ENCODE measurements at places on chromosomes 6 and 20.

DNA sequence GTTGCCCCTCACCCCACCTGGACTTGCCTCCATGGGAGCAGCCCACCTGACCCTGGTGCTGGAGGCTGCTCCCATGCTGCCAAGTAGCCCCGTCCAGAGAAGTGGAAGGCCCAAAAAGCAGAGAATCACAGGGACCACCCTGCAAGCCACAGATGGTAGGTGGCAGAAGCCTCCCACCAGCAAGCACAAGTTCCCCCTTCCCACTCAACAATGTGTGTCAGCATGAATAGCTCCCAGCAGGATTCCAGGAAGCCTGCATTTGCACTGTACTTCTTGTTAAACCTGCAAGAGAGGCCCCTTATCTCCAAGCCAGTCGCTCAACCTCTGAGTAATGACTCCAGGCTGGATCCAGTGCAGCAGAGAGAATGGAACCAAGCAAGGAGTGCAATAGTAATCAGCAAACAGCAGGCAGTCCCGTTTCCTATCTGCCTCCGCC is 180.8 kb upstream of the CST7 start:
- no peak for DNase-seq

GRCh38 chr6:82330171-82330804 is 33.3 kb upstream of the TPBG start:
- DNase-seq = no peak

GRCh38 chr6:128240024-128240428 is 280.4 kb downstream of the PTPRK start:
- no peak for DNase-seq

DNA sequence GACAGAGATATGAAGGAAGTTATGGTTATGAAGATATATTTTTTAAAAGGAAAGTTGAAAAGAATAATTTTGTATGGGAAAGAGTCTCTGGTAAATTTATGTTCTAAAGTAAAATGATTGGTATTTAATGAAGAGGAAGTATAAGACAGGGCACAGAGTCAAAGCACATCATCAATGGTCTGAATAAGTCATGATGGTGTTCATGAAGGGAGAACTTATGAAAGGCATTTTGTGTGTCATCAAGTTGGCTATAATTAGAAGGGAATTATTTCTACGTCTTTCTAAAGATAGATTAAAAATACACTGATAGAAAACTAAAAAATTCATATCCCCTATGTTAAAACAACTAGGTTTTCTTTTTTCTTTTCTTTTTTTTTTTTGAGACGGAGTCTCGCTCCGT is 21.4 kb upstream of the SNAI1 start:
- DNase-seq = no peak

- no peak for DNase-seq
These were observed 56.4 kb upstream of the MTRF1L start for GRCh38 chr6:153058909-153059308.

GRCh38 chr6:68975816-68976215 is 340.7 kb downstream of the ADGRB3 start:
- no peak for DNase-seq

- no peak for DNase-seq
These were observed 10.3 kb upstream of the IER3 start for GRCh38 chr6:30754631-30755030.

DNA sequence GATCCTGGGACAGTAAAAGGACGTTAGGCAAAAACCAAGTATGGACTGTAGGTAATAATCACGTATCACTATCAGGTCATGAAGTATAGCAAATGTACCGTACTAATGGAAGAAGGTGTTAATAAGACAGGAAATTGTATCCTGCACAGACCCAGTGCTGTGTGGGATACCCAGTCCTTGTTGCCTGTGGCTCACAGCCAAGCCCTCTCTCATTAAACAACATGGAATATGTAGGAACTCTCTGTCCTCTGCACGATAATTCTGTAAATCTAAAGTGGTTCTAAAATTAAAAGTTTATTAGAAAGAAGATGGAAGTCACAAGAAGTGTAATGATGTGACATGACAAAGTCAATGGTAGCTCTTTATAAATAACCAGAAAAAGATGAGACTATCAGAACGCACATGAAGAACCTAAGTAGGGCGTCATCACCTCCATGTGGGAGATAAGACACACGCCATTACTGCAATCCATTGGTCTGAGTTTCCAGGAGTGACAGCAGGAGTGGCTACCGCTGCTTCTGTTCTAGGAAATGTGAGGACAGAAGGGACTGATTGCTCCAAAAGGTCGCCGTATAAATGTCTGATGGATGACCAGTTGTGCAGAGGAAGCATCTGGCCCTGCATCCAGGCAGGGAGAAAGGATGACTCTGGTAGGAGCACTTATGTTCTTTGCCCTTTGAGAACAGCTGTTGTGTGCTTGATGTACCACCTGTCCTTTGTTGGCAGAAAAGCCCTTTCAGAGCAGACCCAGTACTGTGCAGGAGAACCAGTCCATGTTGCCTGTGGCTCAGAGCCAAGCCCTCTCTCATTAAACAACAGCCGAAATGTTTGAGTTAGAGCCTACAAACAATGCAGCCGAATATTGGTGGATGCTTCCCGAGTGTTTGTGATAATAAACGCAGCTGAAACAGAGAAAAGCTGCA is 125.6 kb downstream of the FIG4 start:
- no peak for DNase-seq

- DNase-seq = no peak
These were observed 302.8 kb upstream of the JARID2 start for GRCh38 chr6:14943116-14943515.

- no peak for DNase-seq
These were observed 135.4 kb downstream of the REV3L start for GRCh38 chr6:111347589-111347988.

DNA sequence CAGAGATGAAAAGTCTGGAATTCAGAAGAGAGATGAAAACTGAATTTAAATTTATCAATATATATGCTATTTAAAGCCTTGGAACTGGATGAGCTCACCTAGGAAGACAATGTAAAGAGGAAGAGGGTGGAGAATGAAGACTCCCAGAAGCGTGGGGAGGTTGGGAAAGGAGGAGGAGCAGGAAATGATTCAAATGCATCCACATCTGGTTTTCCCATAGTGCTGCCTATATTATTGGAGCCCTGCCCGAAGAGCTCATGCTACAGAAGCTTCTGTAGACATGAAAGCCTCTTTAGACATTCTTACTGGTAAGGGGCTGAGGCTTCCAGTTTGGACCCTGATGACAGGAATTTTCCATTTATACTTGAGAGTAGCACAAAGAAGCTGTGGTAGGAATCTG is 19.2 kb downstream of the PDE7B start:
- no peak for DNase-seq

DNA sequence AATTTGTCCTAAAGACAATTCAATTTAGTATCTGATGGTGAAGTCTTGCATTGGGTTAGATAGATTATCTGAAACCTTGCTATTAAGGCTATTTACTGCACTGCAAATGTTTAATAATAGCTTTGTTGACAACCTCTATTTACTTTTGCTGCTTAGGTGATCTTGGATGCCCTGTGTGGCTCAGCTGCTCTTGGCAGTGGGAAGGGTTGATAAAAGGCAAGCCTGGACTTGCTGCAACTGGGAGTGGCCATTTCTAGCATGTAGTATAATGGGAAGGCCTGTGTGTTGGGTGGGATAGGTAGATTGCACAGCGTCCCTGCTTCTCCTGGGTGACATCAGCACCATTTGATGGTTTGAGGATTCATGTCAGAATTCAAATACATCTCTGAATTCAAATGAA is 49.1 kb downstream of the ARMC2 start:
- DNase-seq = no peak

- DNase-seq = no peak
These were observed 246.8 kb downstream of the CDC5L start for GRCh38 chr6:44634321-44634720.

DNA sequence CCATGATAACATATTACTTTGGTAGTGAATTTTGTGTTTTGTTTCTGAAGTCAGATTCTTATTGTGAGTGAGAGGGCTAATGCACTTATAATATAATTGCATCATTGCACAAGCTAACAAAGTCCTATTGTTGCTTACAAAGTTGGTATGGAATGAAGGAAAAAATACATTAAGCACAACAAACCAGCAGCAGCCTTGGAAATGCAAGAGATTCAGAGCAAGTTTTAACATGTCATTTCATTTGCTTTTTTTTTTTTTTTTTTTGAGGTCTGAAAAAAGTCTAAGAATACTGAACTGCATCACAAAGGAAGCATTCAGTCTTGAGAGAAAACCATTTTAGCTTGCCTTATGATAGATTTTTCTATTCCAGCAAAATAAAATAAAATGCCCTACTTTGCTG is 57.6 kb downstream of the PLCB4 start:
- no peak for DNase-seq

- DNase-seq = no peak
These were observed 65.3 kb downstream of the AFG1L start for GRCh38 chr6:108359901-108360882.

DNA sequence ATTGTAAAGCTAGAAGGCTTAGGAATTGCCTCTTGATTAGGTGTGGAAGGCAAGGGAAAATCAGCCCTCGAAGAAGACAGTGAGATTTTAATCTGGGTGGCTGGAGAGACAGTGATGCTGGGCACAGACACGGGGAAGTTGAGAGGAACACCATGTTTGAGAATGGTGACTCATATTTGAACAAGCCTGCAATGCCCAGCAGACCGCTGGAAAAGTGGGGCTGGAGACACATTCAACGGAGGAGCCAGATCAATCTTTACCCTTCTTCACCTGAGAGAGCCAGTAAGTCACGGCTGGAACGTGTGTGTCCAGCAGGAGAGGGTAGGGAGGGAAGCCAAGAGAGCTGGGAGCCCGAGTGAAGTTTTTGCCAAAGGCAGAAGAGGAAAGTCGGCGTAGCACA is 3.7 kb upstream of the ESR1 start:
- no peak for DNase-seq

DNA sequence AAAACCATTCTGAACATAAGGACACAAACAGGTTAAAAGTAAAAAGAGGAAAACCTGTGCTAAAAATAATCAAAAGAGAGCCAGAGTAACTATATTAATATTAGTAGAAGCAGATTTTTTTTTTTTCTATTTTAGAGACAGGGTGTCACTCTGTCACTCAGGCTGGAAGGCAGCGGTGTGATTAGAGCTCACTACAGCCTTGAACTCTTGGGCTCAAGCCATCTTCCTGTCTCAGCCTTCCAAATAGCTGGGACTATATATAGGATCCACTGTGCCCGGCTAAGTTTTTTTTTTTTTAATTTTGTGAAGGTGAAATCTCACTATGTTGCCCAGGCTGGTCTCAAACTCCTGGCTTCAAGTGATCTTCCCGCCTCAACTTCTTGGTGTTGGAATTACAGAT is 33.4 kb upstream of the PLN start:
- DNase-seq = no peak

- DNase-seq = no peak
These were observed 109.8 kb downstream of the UBE3D start for GRCh38 chr6:82955841-82956240.

GRCh38 chr20:48765359-48765758 is 62.4 kb downstream of the PREX1 start:
- no peak for DNase-seq

DNA sequence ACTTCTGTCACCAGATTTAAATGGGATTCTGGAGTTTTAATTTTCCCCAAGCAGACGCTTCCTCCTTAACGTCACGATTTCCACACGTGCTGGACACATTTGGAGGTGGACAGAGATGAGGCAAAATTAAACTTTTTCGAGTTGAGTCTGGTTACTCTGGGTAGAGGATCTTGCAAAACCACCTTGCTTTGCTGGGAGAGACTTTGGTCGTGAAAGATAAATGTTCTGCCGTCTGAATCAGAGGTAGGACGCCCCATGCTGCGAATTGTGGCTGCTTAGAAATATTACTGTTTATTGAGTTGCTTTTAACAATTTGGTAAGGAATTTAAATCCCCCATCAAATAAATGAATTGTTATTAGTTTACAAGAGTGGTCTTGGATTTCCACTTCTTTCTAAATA is 46.8 kb downstream of the CTCFL start:
- no peak for DNase-seq

DNA sequence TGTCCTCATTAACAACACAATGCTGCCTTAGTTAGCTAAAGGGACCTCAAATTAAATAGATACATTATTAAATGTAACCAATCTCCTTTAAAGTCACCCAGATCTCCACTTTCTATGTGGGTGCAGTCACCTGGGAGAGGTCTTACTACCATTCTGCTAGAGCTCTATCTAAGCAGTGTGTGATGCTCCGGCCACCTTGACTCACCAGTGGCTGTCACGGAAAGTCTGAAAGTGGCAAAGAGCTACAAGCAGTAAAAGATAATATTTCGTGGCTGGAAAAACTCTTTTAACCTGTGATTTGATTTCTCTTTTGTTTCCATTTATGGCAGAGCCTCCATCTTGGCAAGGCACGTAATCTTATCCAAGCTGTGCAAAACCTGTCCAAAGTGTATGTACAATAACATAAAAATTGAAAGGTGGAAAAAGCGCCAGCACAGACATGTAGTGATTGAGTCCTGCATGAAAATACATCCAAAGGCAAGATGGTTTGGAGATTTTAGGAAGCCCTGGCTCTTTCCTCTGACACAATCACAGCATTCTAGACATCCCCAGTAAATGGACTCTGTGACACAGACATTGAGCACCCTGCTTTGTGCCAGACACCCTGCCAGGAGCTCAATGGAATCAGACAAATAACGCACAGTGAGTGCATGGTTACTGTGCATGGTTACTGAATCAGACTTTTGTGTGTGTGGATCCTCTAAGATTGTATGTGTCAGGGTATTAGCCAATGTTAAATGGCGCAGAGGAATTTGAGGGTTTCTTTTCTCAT is 116.6 kb downstream of the ADAT2 start:
- no peak for DNase-seq

DNA sequence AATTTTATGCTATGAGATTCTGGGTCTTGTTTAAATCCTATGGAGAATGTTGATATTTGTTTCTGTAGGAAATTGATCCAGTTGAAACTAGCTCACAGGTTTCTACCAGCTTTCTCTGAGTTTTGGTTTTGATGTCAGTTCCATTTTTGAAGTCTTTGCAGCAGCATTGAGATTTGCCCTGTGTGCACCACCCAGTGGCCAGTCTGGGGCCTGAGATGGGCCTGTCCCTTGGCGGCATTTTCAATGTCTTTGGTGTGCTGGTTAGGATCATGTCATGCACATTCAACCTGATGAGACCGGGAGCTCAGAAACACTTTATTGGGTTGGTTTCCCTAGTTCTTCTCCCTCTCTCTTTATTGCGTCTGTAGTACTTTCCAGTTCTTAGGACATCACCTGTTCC is 395.2 kb upstream of the MAP3K7 start:
- no peak for DNase-seq

DNA sequence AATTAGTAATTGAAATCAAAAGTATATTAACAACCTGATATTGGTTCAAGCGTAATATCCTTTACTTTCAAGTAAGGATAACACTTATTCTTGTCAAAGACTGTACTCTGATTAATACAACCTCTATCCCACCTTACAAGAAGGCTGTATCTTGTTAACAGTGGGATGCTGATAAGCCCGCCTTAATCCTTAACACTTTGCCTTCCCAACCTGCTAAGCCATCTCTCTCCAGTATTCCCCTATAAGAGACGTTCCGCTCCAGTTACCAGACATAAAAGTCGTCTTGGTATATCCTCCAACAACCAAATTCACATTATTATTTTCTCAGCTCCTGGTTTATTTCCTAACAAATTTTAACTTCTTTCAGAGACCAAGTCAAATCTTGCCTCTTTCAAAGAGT is 2.0 kb downstream of the BTBD9 start:
- DNase-seq = no peak
